Fibroblast of the aortic adventitia (primary cell): ENCODE measurements at places on chromosomes 16 and 17.

DNA sequence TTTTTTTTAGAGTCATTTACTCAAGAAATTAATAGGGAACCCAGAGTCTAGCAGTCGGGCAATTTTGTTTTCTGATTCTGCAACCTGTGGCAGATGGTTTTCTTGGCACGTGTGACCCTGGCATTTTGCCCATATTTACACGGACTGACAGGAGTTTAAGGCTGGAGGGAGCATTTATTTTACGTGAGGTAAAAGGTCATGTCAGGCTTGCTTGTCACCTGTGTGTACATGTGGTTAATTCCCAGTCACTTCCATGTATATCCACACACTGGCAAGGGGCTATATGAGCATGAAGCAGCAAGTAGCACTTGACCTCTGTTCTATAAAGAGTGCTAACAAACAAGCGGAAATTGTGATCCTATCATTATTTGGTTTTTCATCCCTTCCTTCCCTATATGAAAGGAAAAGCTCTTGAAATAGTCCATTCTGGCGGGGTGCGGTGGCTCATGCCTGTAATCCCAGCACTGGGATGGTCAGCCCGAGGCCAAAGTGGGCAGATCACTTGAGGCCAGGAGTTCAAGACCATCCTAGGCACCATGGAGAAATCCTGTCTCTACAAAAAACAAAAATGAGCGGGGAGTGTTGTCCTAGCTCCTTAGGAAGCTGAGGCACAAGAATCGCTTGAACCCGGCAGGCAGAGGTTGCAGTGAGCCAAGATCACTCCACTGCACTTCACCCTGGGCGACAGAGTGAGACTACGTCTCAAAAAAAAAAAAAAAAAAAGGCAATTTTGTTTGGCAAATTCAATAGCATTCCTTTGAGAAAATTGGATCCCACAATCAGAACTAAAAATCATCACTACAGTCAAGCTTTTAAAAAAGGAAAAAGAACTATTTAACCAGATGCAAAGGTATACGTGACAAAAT is 2.1 kb downstream of the SPAG9 start:
- peak; percentile 19 for DNase-seq

DNA sequence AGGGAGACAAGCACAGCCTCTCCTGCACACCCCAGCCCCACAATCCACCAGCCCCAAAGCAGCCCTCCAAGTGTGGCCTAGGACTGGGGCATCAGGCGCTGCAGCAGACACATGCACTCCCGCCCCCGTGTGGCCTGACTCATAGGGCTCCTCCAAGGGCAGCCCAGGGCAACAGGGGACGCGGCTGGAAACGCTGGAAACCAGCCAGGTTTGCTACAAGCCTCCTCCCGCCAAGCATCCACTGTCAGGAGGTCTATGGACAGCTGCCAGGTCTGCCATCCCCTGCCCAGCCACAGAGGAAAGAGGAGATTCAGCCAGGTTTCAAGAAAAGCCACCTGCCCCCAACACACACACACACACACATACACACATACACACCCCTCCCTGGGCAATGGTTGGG is 25.8 kb downstream of the SRCIN1 start:
- DNase-seq: peak; percentile 9

DNA sequence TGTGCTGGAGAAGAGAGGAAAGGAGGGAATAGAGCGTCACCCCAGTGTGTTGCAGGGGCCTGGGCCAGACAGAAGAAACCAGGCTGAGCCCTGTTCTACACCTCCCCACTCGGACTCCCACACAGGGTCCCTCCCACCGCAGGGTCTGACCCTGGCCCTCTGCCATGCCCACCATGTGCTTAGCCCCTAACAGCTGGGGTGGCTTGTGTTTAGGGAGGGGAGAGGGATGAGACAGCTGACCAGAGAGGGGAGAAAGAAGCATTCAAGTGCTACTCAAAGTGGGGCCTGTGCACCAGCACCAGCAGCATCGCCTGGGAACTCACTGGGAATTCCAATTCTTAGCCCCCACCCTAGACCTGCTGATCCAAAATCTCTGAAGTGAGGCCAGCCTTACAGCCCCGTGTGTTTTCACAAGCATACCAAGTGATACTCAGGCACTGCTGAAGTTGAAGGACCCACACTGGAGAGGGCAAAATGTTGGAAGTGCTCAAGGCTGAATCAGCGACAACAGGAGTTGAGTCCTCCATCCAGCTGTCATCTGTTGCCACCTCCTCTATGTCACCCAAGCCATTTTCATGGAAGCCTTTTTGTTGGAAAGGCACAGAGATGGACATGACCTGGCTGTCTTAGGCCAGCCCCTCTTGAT is 47.0 kb downstream of the FZD2 start:
- peak; percentile 30 for DNase-seq

DNA sequence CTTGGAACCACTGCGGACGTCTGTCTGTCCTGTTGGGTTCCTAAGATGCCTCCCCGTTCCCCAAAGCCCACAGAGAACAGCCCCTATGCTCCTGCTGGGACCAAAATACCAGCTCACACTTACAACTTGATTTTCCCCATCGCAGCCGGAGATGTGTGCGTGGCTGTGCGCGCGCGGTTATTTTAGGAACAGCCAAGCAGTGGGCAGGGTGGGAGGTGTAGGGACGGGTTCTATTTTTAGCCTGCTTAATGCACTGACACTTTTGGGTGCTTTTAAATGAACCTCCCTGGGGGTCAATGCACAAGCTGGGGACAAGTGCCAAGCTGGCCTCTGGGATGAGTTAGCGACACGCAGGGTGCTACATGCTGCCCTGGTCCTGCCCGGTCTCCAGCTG is 74.1 kb downstream of the KLHDC4 start:
- DNase-seq: no peak

DNA sequence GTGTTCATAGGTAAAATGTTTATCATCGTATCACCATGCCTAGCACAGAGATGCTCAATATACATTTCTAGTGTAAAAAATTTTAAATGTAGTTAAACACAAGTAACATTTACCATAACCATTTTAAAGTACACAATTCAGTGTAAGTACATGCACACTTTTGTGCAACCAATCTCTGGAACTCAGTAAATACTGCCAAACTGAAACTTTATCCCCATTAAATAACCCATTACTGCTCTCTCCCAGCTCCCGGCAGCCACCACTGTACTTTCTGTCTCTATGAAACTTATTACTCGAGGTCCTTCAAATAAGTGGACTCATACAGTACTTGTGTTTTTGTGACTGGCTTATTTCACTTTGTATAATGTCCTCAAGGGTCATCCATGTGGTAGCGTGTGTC is 29.0 kb downstream of the RMI2 start:
- DNase-seq: no peak
